Renal cortical epithelial cell (primary cell): ENCODE measurements at places on chromosomes 13 and 19. TPM values are rescaled to one million over a fixed set of nuclear protein-coding genes. Genes with fewer than 3 reads are reported as not detected.
A peak's percentile ranks its signal among the peaks of the same experiment; 100 is the strongest.

BEST2 gene
- not detected in 2 replicates for total RNA-seq

GRCh38 chr13:68066879-68067513 is 836.9 kb upstream of the PCDH9 start:
- DNase-seq: no peak

DNA sequence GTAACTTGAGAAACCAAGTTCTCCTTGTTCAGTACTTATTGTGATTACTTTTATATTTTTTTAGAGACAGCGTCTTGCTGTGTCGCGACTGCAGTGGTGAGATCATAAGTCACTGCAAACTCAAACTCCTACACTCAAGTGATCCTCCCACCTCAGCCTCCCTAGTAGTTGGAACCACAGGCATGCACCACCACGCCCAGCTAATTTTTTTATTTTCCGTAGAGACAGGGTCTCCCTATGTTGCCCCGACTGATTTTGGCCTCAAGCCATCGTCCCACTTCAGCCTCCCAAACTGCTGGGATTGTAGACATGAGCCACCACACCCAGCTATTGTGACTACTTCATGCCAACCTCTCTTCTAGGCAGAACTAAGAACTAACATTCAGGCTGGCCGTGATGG is 8.3 kb downstream of the C19orf53 start:
- no peak for DNase-seq

GRCh38 chr13:109725297-109725696 is 61.1 kb downstream of the IRS2 start:
- no peak for DNase-seq

- no peak for DNase-seq
Observed at GRCh38 chr19:14318873-14319272, 62.4 kb upstream of the ADGRE5 start.

- DNase-seq: peak; percentile 21
Observed at GRCh38 chr13:19862481-19863313, 752 bp downstream of the ZMYM5 start.

DNA sequence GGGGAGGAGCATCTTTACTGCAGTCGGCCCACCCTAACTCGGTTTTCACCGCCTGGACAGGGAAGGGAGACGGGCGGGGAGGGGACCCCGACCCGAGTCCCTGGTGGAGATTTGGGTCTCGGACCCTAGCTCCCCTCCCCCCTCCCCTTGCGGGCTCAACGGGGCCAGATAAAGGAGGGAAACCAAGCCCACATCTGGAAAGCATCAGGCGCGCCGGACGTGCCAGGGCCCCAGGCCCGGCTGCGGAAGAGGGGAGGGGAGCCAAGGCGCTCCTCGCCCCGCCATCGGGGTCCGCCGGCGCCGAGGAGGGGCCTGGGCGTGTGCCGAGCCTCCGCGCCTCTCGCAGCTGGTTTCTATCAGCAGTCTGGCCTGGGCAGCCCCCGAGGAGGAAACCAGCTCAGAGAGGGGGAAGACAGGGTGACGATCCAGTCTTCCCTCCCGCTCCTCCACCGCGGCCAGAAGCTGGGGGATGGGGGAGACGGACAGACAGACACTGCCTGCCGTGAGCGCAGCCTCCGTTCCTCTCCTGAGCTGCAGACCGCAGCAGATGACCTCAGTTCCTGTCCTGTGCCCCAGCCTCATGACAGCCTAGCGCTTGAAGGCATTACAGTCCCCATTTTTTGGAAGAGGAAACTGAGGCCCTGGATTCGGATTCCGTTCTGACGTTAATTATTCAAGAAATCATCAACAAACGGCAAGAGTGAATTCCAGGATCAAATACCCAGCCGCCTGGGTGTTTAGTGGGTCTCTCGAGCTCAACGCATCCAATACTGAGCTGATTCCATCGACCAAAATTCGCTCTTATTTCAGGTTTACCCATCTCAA is 3.6 kb upstream of the GNG8 start:
- DNase-seq: no peak

GRCh38 chr19:56808717-56809392 is 31.7 kb downstream of the PEG3 start:
- no peak for DNase-seq

GRCh38 chr19:10946958-10947657 is 13.7 kb upstream of the SMARCA4 start:
- peak; percentile 95 for DNase-seq

ADGRE2 gene
- 0.15 and 0.17 TPM in 2 replicates for total RNA-seq

JUNB gene
- total RNA-seq: 120 and 130 TPM in 2 replicates

DNA sequence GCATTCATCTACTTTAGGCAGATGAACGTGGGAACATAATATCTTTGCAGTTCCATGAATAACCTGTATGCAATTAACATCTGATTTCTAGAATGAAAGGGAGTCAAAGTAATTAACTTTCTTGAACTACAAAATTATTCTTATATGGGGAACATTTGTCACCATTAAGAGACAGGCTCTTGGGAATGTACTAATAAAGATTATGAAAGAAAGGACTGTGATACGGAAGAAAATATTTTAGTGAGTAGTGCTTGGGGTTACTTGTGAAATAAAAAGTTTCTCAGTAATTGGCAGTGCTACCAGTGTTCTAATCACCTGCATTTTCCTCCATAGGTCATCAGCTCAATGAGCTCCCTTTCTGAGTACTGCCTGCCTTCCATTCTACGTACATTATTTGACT is 85.4 kb downstream of the FRY start:
- no peak for DNase-seq

EDNRB gene
- total RNA-seq: 0.25 and 0.35 TPM in 2 replicates

KLF1 gene
- total RNA-seq: not detected in 2 replicates

GRCh38 chr19:42420055-42420544 is 7.1 kb downstream of the LIPE start:
- DNase-seq: no peak

SHC2 gene
- total RNA-seq: 1.0 and 5.1 TPM in 2 replicates

GFY gene
- not detected in 2 replicates for total RNA-seq

ZNF541 gene
- not detected in 2 replicates for total RNA-seq

GRCh38 chr19:2648099-2648498 is 54.4 kb downstream of the GNG7 start:
- no peak for DNase-seq

KLK2 gene
- total RNA-seq: not detected in 2 replicates

GRCh38 chr13:31050486-31051400 is 111.0 kb downstream of the HSPH1 start:
- peak; percentile 28 for DNase-seq

DNA sequence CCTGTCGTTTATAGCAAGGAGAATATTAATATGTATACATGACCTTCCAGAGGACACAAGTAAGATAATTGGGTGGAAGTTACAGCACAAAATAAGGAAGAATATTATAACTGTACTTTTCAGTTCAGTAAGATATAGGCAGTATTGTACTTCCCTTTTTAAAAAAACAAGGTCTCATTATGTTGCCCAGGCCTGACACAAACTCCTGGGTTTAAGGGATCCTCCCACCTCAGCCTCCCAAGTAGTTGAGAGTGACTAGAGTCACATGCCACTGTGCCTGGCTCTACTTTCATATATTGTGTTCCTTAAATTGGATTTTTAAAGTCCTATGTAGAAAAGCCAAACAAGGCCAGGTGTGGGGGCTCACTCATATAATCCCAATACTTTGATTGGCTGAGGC is 19.5 kb upstream of the MAB21L1 start:
- DNase-seq: no peak

DNA sequence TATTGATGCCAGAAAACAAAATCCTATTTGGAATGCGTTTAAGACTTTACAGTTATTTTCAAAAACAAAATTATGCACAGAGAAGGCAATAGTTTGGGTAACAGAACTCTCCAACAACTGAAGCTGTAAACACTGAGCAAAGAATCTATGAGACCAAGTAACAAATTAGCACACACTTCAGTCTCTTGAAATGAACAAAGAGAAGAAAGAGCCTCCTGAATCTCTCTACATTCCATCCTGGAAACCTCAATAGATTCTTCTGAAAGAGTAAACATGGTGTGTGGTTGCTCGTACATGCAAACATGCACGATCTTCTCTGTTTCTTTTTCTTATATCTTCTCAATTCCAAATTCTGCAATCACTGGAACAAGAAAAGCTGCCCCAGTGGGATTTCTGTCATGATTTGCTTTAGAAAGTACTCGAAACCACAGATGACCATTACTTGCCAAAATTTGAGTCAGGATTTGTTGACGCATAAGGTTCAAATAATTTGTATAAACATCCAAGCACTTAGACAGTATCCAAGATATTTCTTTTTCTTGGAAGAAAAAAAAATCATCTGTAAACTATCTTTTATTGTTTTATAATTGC is 137.9 kb upstream of the DACH1 start:
- no peak for DNase-seq

DNA sequence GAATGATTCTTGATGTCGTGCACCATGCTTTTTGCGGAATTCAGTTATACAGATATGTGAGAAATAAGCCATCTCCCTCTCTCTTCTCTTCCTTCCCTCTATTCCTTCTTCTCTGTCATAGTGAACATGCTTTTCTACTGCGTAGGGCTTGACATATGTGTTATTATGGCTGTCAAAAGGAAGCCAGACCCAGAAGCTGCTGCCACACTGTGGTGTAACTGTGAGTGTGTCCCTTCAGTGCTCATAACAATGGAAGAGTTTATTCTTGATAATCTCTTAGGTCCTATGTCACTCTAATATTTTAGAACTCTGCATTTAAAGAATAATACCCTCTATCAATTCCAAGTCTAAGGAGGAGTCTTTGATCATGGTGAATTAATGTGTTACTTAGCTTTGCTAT is 208.9 kb upstream of the TMTC4 start:
- DNase-seq: no peak

GRCh38 chr13:77674852-77675251 is 22.6 kb upstream of the SLAIN1 start:
- no peak for DNase-seq

- DNase-seq: no peak
Observed at GRCh38 chr19:28614634-28615545, 598.1 kb downstream of the UQCRFS1 start.
